ELF-1 (cell line): ENCODE measurements at places on chromosomes 3 and 15.

DNA sequence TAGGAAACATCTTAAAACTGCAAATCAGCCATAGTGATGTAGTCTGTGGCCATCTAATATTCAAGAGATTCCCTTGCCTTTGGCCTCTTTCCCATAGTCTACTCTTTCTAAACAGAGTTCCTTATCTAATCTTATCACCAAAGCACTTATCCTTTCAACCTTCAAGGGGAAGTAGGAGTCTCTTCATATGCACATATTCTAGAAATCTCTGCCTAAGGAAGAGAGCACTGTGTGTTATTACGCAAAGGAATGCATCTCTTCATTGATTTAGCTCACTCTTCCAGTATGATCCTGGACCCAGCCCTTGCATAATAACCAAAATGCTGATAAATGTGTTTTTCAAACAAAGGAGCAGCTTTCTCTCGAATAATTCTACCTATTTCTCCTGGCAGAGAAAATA is 253.7 kb upstream of the TPRG1 start:
- no peak for DNase-seq

DNA sequence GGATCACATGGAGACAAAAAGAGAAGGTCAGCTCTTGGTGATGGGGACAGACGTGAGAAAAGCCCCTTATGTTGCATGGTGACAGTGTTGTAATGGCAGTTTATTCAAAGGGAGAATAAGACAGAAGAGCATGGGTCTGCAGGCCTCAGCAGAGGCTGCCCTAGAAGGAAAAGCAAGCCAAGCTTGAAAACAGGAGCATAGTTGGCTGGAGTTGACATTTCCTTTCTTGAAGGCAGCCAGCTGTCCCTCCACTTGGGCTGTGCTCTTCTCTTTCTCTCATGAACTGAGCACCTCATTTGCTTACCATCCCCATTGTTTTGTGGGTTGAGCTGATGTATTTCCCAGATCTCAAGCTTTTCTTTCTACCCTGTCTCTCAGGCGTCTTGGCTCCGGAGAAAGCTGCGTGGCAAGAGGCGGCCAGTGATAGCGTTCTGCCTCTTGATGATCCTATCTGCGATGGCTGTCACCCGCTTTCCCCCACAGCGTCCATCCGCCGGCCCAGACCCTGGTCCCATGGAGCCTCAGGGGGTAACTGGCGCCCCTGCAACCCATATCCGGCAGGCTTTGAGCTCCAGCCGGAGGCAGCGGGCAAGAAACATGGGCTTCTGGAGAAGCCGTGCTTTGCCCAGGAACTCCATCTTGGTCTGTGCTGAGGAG is 52.9 kb downstream of the GASK1A start:
- no peak for DNase-seq

DNA sequence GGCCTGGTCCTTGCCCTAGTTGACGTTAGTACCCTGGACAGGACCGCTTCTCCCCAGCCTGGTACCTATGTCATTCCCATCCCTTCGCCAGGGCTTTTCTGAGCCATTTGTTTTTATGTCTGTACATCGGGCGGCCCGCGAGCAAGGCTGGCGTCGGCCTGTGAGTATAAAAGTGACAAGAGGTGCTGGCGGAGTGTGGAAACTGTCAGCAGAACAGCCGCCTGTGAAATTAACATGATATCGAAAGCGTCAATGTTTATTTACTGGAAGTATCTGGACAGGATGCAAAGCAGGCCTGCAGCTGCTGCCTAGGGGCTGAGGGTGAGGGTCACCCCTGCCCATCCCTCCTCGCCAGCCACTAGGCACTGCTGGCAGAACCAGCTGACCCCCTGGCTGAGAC is 33.4 kb downstream of the LINGO1 start:
- no peak for DNase-seq

DNA sequence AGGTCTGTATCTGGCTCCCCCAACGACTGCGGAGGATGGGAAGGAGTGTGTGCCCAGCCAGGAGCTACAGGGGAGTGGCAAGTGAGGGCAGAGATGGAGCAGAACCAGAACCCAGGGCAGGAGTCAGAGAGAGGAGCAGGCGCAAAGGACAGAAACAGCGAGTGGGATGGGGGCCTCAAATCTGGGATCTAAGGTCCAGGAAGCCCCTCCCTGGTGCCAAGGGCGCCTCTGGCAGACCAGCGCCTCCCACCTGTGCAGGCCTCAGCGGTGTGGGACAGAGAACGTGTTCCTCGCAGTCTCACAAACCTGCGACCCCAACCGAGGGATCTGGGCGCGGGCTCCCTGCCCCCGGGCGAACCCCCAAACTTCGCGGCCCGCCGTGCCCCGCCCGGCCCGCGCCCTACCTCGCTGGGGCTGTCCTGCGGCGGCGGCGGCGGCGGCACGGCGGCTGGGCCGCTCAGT is 301 bp downstream of the PCBP4 start:
- DNase-seq, result no peak

GRCh38 chr3:141764986-141765385 is 1.8 kb downstream of the GRK7 start:
- no peak for DNase-seq

GRCh38 chr15:72722071-72722696 is 36.2 kb downstream of the BBS4 start:
- peak; percentile 70 for DNase-seq

- no peak for DNase-seq
These were observed 672.9 kb downstream of the MECOM start for GRCh38 chr3:168990621-168991020.

- DNase-seq, result peak; percentile 51
These were observed 118.8 kb upstream of the ADPGK start for GRCh38 chr15:72902245-72902918.

GRCh38 chr3:73349657-73350056 is 275.1 kb downstream of the PDZRN3 start:
- no peak for DNase-seq

- DNase-seq, result peak; percentile 5
These were observed 196.8 kb upstream of the MBNL1 start for GRCh38 chr3:152071924-152072323.

GRCh38 chr3:55755516-55756205 is 268.6 kb upstream of the WNT5A start:
- DNase-seq, result no peak

DNA sequence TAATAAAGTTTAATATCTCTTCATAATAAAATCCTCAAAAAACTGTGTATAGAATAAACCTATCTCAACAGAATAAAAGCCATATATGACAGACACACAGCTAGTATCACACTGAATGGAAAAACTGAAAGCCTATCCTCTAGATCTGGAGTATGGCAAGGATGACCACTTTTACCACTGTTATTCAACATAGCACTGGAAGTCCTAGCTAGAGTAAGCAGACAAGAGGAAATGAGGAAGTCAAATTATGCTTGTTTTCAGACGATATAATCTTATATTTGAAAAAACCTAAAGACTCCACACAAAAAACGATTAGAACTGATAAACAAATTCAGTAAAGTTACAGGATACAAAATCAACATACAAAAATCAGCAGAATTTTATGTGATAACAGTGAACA is 57.4 kb upstream of the DIPK2A start:
- DNase-seq, result no peak

GRCh38 chr3:117126946-117127546 is 417.5 kb downstream of the TUSC7 start:
- DNase-seq, result no peak

DNA sequence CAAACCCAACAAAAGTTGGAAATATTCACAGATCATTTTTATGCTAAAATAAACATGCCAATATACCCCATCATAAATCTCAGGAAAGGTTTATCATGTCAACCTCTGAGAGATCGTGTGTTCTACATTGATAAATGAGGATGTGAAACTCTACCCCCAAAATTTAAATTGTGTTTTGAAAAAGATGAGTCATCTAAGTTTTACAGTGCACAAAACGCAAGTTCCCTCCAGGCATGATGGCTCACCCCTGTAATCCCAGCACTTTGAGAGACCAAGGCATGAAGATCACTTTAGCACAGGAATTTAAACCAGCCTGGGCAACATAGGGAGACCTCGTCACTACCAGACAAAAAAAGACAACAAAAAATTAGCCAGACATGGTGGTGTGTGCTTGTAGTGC is 1487.0 kb upstream of the GBE1 start:
- no peak for DNase-seq

DNA sequence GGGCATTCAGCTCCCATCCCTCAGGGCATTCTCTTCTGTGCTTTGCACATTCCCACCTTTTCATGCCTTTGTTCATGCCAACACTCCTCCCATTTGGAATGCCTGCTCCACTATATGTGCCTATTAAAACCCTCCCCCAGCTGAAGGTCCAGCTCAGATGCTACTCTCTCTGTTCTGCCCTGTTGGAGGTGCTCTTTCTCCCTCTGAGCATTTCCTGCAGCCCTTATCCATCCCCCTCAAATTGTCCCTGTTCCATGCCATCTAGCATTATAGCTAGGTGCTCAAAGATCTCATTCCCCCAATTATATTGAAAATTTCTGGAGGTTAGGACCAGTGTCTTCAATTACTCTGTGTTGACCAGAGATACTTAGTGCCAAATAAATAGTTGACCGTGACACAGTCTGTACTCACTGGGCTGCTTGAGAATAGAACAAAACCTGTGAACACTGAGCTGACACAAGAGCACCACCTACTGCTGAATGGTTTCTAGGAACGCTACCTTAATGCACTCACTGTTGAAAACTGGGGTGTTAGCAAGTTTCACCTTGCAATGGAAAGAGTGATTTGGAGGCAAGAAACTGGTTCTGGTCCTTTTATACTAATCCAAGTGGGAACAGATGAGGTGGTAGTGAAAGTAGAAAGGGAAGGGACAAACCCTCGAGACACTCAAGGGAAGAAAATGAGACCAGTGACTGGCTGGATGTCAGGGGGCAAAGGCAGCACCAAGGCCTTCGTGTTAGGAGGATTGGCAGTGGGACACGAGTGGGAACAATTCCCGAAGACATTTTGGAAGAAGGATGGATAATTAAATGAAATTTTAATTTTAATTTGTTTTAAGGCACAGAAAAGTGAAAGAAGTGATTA is 289.8 kb upstream of the ROPN1 start:
- peak; percentile 52 for DNase-seq

- DNase-seq, result no peak
These were observed 1015.9 kb downstream of the OTOL1 start for GRCh38 chr3:162512488-162512887.

DNA sequence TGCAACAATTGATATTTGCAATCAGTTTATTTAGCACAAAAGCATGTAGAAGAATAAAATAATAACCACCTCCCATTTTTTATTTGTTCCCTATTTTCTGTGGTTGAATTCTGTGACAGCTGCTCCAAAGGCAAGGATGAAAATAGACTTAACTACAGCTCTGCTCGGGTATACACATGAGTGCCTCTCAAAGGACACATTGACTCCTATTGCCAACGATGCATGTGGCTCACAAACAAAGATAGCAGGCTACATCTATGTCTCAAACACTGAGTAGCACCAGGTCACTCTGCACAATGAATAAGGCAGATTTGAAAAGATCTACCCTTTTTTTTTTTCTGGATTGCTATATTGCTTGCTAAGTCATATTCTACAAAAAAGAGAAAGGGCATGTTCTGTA is 612.9 kb downstream of the ROBO1 start:
- no peak for DNase-seq

- DNase-seq, result no peak
These were observed 82.3 kb downstream of the LRIG1 start for GRCh38 chr3:66418475-66418931.

GRCh38 chr15:52037889-52038505 is 19.0 kb downstream of the MAPK6 start:
- DNase-seq, result no peak

DNA sequence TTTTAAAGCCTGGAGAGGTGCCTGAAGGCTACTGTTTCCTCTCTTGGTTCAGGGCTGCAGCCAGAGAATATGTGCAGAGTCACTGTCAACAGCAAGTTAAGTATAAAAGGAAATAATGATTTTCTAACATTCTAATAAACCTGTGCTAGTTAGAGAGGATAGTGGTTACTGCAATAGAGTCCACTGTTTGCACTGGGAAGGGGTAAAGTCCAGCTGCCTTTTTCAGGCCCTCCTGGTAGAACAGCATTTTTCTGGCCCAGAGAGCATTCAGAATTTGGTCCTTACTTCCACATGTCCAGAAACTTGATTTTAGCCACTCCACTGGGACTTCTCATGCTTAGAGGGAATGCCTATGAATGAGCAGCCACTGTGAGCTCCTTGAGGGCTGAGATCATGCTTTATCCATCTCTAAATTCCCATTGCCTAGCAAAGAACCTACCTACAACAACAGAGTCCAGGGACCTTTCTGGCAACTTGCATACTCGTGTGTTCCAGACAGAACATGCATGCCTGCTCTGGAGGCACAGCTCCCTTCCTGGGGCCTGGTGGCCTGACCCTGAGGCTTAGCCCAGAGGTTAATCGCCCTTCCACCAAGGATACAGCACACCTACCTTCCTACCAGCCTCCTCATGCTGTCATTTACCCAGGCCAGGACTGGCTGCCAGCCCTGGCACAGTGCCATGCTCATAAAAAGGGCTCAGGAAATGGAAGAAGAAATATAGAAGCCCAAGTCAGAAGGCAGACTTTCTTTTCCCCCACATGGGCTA is 50.3 kb upstream of the ATP13A3 start:
- DNase-seq, result no peak

- DNase-seq, result peak; percentile 97
These were observed at the start of gene ZNF501 for GRCh38 chr3:44729384-44729910. ZNF501 (plus strand) TSS chr3:44729635; CDS start chr3:44734422, 4,787 bp downstream.

- DNase-seq, result no peak
These were observed 79.3 kb downstream of the SLC7A14 start for GRCh38 chr3:170506556-170506955.

GRCh38 chr3:125011941-125012340 is 43.9 kb downstream of the HEG1 start:
- no peak for DNase-seq

DNA sequence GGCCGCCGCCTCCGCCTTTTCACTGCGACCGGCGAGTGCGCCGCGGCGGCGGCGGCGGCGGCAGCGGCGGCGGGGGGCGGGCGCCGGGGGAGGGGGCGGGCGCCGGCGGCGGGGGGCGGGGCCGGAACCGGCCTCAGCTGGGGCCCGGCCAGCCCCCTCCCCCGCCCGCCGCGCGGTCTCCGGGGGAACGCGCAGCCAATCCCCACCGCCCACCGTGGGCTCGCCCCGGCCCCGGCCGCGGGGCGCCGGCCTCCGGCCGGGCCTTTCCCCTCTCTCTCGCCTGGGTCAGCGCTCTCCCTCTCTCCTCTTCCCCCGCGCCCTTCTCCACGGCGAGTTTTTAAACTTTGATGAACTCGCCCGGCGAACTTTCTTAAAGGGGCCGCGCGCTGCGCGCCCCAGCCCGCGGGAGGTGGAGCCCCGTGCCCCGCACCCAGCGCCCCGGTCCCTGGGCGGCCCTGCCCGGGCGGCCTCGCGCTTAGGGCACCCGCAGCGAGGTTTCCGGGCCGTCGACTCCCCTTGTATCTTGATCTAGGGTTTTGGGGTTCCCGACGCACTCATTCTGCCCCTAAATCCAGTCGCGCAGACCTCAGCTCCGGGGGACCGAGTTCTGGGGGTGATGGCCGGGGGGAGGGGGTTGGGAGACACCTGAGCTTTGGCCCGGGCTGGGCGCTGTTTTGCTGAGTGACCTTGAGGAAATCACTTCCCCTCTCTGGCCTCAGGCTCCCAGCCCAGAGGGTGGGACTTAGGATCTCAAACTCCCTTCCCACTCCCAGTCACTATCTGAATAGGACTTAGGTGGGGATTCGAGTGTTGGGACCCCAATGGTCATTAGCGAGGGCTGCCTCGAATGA is at the start of gene RBPMS2:
Gene RBPMS2 (minus strand): TSS at position 39 of the 851 bp plus-strand sequence. CDS start 270 bp downstream, outside the sequence.
- DNase-seq, result peak; percentile 42

GRCh38 chr3:170419557-170420087 is 954 bp downstream of the CLDN11 start:
- DNase-seq, result peak; percentile 71

GRCh38 chr3:157865352-157866000 is 240.7 kb downstream of the SHOX2 start:
- DNase-seq, result peak; percentile 66

- DNase-seq, result peak; percentile 56
These were observed 33.4 kb downstream of the APBA2 start for GRCh38 chr15:28919201-28919635.

GRCh38 chr3:9420850-9421549 is 23.6 kb downstream of the SETD5 start:
- no peak for DNase-seq
